Right lobe of liver (tissue), 6 donors: ENCODE measurements at places on chromosomes 7 and 10.

- no peak for DNase-seq
Measured at GRCh38 chr10:18793951-18794350, 134.7 kb downstream of the ARL5B start.

GRCh38 chr7:73869011-73869798 is 8.2 kb downstream of the TMEM270 start:
- DNase-seq = no peak

DNA sequence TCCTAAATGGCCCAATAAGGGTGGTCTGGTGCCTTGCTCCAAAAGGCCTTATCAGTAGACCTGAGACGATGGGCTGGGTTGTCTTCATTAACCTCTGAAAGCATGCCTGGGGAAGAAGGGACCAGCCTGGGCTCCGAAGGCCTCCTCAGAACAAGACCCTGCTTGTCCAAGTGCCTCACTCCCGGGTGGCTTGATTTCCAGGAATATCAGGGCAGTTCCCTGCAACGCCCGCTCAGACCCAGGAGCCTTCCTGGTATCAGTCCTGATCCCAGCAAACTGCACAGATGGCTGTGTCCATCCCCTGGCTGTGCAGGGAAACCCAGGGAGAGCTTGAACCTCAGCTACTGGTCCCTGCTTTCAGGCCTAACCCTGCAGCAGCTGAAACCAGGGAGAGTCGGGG is 49.9 kb upstream of the CUX1 start:
- DNase-seq = no peak

DNA sequence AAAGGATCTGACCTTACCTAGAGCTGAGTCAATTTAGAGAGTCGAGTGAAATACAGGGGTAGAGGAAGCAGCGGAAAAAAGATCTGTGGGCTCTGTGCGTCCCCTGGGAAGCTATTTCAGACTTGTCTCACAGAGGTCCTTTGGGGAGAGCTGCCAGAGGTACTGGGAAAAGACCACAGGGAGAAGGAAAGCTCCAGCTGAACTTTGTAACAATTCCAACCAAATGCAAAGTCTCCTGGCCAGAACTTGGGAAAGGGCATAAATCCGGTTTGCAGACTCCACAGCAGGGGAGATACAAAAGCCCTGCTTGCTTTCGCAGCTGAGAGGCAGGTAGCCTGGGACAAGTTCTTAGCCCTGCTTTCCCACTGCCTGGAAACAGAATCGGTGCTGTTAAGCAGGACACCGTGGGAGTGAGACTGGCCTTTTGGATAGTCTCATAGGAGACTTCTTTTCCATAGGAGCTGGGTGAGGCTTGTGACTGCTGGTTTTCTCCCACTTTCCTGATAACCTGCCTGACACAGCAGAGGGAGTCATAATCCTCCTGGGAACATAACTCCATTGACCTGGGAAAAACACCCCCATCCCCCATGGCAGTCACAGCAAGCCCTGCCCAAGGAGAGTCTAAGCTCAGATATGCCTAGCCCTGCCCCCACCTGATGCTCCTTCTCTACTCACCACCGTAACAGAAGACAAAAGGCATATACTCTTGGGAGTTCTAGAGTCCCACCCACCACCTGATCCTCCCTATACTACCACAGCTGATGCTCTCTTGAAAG is 926.2 kb downstream of the KCNMA1 start:
- DNase-seq = no peak

GRCh38 chr7:82172017-82172416 is 271.6 kb downstream of the CACNA2D1 start:
- DNase-seq = no peak

GRCh38 chr7:148473703-148474480 is 116.7 kb upstream of the C7orf33 start:
- no peak for DNase-seq

GRCh38 chr7:603152-603951 is 83.7 kb upstream of the PDGFA start:
- DNase-seq = peak; percentile 35

GRCh38 chr10:124568848-124569622 is 107.4 kb downstream of the LHPP start:
- DNase-seq = peak; percentile 42

- no peak for DNase-seq
Measured at GRCh38 chr7:94605031-94605430, 50.9 kb downstream of the SGCE start.

DNA sequence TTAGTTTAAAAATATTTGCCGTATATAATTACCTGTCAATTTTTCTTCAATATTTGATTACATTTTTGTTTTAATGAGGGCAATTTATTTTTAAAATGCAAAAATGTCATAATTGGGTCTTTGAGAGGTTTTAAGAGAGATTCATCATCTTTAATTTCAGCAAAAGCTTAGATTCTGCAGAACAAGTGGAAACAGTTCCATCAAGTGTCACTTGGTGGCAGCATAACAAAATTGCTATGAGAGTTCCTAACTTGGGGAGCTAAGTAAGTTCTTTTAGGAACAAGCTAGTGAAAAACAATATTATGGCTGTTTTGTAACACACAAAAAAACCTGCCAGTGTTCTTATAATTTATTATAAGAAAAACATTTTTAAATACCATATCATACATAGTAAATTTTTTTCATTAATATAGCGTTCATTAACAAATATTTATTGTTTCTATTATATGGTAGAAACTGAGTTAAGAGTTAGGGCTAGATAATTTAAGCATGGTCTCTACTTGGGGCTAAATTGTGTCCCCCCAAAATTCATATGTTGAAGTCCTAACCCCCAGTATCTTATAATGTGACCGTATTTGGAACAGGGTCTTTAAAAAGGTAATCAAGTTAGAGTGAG is 155.2 kb downstream of the MAGI2 start:
- no peak for DNase-seq

DNA sequence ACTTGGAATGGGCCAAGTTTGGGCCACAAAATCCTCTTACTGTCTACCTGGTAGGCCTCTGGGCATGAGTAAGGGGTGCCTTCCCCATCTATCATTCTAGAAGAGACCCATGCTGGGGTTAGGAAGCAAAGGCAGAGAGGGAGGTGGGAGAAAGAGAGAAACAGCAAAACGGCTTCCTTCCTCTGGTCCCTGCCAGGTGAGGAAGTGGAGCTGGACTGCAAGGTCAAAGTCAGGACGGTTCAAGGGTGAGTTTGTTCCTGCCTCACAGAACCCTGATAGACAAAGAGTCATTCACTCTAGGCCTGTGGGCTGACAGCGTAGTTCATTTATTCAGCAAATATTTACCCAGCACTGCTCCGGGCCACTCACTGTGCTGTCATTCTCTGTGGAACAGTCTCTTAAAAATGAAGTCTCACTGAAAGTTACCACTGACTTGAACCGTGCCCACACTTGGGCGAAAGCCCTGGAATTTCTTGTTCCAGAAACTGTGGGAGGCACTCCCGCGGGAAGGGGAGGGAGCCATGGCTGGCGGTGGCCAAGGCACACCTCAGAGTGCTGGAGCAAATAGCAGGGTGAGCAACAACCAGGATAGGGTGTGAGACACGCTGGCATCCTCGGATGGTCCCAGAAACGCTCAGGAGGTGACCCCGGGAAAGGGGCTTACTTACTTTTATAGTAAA is 26.2 kb upstream of the ECHDC3 start:
- DNase-seq = peak; percentile 81

DNA sequence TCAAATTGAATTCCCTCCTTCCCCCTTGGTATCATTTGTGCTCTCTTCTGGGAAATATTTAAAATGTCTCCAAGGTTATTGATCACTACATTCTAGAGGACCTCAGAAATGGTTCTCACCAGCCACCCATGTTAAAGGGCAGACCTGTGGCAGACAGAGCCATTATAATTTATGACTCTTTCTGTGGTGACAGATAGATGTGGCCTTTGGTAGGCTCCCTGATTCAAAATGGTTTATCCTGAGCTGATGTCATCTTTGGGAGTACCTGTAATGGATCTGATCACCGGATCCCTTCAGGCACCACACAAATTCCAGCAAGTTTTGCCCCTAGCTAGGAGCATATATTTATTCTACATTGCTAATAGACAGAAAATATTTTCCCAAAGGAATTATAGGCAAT is 267.5 kb downstream of the SDK1 start:
- DNase-seq = no peak

DNA sequence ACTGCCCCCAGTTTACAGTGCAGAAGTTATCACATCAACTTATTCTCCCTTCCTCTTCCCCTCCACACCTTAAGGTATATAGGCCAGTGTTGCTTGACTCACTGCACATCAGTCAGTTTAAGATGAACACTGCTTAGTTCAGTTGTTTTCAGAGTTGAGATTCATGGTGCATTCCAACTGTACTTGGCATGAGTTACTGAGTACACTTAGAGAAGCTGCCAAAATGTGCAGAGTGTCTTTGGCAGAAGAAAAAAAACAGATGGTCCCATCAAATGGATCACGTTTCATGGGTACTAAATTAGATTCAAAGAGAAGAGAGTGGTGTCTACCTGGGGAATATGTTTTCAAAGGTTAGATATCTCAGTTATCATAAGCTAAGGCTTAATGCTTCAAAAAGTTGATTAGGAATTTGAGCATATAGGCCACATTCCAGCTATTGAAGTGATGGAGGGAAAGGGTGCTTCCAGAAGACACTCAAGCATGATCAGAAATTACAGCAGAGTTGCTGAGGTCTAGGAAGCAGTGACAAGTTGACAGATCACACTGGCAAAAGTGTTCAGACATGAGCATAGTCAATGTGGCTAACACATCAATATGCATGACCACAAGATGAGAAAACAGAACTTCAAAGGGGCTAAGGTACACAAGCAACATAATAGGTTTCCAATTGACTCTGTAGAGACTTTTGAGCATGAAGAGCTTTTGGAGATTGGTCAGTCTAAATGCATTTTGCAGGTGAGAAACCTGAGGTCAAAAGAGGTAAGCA is 579.2 kb upstream of the CELF2 start:
- no peak for DNase-seq

- DNase-seq = no peak
Measured at GRCh38 chr10:29202386-29202940, 86.4 kb upstream of the LYZL1 start.

GRCh38 chr7:114648117-114648516 is 233.5 kb downstream of the FOXP2 start:
- DNase-seq = no peak

DNA sequence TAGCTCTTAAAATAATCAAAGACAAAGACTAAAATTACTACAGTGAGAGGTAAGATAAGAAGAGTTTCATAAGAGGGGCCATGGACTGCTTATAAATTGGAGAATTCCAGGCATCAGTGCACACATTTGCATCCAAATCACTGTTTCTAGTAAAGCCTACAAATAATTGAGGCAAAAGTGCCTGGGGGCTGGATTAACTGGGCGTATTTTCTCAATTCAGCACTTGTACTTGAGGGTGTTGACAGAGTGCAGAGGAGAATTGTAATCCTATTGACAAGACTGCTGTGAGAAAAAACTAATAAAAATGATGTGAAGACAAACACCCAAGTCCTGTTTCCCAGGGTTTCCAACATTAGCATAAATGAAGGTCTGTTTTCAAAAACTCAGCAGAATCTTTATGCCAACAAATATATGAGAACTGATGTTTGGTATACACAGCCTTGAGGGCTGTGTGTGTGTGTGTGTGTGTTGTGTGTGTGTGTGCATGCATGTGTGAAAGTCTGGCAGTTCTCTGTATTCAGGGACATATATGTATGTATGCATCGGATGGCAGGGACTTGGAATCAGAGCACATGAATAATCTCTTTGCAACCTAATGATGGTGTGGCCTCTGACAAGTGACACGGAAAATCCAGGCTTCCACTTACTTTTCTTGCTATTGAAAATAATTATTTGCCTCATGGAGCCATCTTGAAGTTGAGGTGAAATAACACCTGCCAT is 182.1 kb upstream of the CDC14C start:
- no peak for DNase-seq

DNA sequence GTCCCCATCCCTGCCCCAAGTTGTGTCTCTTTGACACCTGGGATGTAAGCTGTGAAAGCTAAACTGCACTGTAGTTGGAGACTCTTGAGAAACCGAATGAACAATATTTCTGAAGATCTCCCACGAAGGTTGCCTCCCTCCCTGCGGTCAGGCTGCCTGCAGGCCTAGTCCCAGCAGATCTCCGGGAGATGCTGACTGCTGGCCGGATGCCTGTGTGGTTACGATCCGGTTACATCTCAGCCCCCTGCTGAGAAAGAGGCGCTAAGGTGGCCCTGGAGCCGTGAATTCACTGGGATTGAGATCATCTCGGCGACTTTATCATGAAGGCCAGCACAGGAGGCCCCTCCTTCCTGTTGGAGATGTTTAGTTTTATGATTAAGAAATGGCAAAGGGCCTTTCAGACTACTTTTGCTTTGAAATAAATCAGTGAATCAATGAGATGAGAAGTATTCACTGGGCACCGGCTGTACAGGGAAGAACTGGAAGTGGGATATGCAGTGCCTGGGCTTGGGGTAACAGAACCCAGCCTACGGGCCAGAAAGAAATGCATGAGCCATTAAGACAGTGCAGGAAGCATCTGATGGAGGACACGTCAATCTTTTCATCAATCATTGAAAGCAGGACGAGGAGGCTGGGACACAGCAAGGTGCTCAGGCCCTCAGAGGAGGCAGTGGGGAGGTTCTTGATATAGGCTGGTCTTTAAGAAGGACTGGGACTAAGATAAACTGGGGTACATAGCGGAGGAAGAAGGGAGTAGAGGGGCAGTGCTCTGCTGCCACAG is 177.6 kb downstream of the PRKAG2 start:
- DNase-seq = no peak

DNA sequence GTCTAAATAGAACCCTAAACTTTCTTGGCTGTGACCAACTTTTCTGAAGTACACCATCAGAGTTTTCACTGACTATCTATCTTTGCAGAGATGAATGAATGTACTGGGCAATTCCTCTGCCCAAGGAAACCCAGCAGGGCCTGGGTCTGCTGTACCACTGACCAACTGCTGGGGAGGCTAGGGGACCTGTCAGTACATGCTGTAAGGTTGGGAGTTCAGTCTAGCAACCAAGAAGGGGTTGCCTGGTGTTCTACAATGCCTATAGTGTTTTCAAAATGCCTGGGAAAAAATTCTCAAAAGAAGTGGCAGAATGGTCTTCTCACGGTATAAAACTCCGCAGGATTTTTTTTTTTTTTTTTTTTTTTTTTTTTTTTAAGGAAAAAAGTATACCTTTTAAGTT is 106.3 kb downstream of the NT5C2 start:
- no peak for DNase-seq

DNA sequence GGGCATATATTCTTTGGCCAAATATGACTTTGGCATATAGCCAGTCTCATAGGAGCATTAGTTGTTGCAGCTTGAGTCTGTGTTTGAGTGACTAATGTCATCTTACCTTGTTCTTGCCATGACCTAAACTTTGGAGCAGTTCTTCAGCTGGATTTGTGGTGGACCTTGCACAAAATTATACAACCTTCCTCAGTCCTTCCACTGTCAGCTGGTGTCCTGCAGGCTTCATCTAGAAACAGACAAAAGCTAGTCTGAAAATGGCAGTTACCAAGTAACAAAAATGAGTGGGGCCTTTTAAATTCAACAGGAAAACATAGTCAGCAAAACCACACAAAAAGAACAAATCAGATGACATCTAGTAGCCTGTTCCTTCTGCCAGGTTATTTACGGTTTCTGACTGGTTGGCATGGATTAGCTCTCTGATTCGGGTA is 59.5 kb upstream of the HECTD2 start:
- DNase-seq = no peak

DNA sequence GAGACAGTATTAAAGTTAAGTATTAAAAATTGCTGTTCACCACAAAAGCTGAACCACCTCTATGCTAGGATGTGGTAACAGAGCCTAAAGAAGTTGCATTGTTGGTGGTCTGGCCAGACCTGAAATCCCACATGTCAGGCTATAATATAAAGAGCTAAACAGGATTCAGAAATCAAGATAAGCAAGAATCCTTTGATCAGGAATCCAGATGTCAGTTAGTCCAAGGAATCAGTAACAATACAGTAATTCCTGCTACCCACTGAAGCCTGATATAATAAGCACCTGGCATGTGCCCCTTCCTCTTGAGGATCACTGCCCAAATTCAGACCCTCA is 48.9 kb downstream of the ZNF277 start:
- no peak for DNase-seq
